Stimulated activated CD4-positive, alpha-beta T cell treated with anti-CD3 and anti-CD28 coated beads, Interleukin-1b, Interleukin-23, amount 100 ng/mL, for 24 hours (primary cell): ENCODE measurements at places on chromosomes 4 and X.

GRCh38 chr4:76380561-76380960 lies 40.4 kb downstream of the CCDC158 start:
- no peak for DNase-seq

- no peak for DNase-seq
Measured at GRCh38 chr4:53000560-53000959, 138.4 kb downstream of the RASL11B start.

DNA sequence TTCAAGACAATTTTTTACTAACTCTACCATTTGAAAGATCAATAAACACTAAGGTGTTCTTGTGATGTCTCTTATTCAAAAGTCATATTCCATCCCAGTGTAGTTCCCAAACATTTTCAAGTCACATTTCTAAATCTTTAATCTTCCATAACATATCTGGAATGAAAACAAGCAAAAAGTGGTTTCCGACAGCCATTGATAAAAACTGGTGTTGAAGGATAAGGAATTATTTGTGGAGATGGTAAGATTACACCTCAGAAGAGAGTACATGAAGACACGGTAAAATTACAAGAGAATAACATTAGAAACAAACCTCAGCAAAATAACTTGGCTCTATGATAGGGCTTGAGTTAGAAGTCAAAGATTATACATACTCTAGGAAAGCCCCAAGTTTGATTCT lies 4.3 kb downstream of the CHIC2 start:
- no peak for DNase-seq

- DNase-seq: no peak
Measured at GRCh38 chr4:125125276-125125675, 189.5 kb upstream of the FAT4 start.

GRCh38 chr4:121989715-121990114 lies 37.9 kb upstream of the TRPC3 start:
- DNase-seq: no peak

GRCh38 chrX:96791559-96791958 lies 92.1 kb upstream of the RPA4 start:
- DNase-seq: no peak

- DNase-seq: no peak
Measured at GRCh38 chr4:16078195-16078760, 5.5 kb downstream of the PROM1 start.
